Stimulated activated CD8-positive, alpha-beta memory T cell treated with anti-CD3 and anti-CD28 coated beads, Interleukin-2, amount 100 ng/mL, for 1 hour (primary cell): ENCODE measurements at places on chromosomes 7 and 10.

GRCh38 chr10:5622186-5622960 is 44.0 kb downstream of the ASB13 start:
- no peak for DNase-seq

DNA sequence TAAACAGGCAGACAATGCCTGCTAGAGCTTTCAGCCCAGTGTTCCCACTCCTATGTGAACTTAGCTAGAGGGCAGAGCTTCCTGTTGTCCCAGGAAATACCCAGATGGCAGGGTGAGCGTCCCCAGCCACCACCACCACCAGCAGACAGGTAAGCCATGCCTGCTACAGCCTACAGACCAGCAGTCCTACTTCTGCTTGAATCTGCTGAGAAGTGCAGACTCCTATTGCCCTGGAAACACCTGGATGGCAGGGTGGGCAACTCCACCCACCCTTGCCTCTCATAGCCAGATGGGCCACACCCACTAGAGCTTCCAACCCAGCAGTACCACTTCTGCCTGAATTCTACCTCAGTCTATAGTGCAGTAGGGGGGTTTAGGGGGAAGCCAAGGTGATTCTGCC is 64.4 kb downstream of the FBXL13 start:
- no peak for DNase-seq

- DNase-seq: no peak
Observed at GRCh38 chr7:37385787-37386186, 62.9 kb downstream of the ELMO1 start.

DNA sequence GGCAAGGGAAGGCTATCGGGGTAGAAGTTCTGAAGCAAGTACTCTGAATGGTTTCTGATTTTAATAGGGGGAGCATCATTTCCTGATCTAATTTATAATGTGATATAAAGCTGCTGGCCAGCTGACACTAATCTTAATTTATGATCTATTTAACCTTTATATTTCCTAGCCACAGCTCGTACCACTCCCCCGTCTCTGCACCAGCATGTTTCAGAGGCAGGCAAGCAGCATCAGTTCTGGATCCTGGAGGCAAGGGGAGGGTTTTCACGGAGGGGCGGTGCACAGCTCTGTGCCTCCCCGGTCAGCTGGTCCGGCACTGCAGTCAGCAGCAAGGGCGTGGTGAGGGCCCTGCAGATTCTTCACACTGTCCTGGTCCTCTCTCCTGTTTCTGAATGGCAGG is 30.0 kb downstream of the MGMT start:
- DNase-seq: no peak

DNA sequence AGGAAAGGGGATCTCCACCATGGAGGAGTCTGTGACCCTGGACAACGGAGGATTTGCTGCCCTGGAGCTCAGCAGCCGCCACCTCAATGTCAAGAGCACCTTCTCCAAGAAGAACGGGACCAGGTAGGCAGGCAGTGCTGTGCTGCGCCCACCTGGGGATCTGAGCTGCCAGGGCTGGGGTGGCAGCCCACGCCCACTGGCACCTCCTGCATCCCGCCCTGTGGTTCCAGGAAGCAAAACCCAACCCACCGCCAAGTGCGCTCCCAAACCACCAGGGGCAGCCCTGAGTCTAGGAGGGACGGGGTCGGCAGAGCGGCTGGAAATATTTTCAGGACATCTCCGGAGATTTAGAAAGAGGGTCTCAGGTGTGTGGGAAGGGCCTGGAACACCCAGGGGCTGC is 440.3 kb upstream of the FOXK1 start:
- no peak for DNase-seq

DNA sequence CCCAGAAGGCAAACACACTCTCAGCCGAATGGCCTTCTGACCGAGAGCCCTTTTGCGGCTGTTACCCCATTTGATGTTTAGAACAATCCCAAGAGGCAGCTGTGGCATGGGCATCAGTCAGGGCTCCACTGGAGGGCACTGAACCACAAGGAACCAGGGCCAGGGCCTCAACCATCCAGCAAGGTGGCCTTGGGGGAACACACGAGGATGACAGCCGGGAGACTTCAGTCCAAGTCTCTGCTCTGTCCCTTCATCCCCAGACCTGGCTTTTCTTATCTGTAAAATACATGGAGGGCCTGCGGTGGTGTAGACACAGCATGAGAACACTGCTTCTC is 63.6 kb upstream of the INSIG1 start:
- no peak for DNase-seq

DNA sequence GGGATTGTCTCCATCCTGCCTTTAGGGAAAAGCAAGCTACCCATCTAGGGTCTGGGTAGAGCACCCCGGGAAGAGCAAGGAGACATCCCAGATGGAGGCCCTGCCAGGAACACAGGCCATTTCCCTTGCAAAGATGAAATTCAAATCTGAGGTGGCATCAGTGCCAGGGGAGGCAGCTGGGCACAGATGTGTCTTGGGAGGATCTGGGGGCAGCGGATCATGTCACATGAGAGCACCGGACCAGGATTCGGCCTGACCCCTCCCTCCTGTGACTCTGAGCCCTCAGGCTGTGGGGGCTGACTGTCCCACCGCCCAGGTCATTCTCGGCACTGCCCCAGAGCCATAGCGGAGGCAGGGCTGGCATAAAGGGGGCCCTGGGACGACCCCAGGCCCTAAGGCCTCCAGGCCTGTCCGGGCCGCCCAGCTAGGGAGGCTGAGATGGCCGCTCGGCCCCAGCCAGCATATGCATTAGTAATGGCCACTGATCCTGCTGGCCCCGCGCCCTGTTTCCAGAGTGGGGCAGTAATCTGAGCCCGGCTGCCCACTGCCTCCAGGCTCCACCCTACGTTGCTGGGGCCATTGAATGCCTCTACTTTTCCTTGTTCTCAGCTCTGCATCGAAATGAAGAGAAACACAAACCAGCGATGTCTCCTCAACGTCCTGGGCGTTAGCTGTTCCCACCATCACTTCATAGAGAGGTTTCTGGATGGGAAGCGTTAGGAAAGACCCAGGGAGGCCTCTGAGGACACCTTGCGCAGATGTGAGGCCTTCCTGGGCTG is 148.5 kb downstream of the UBE2H start:
- no peak for DNase-seq

GRCh38 chr10:122236690-122237306 is 34.3 kb upstream of the BTBD16 start:
- no peak for DNase-seq

GRCh38 chr10:93266858-93267257 is 193.2 kb downstream of the CYP26A1 start:
- no peak for DNase-seq
